ENCODE measurements at places on chromosomes 1 and 21. TPM values are rescaled to one million over a fixed set of nuclear protein-coding genes. Genes with fewer than 3 reads are reported as not detected.

Gene OPRD1
- 0.14 TPM for total RNA-seq

Gene TEX50
- total RNA-seq: not detected

Gene LYPD8
- total RNA-seq: 0.21 TPM

Gene MYOM3
- 5.8 TPM for total RNA-seq

Gene ADORA3
- total RNA-seq: not detected

Gene ASTN1
- total RNA-seq: not detected

Gene TARS2
- 20.6 TPM for total RNA-seq

Gene MAB21L3
- total RNA-seq: not detected

Gene KISS1
- not detected for total RNA-seq

Gene EPHA8
- total RNA-seq: 0.07 TPM

Gene PROK1
- not detected for total RNA-seq

Gene SLC22A15
- total RNA-seq: 0.72 TPM

Gene IFI44
- total RNA-seq: 0.25 TPM

Gene DNMT3L
- total RNA-seq: not detected

Gene LCE1B
- not detected for total RNA-seq

Gene RXFP4
- not detected for total RNA-seq

Gene SYNC
- total RNA-seq: 8.7 TPM

Gene MRPS6
- total RNA-seq: 46.6 TPM

Gene OPTC
- total RNA-seq: not detected

Gene KCNA2
- total RNA-seq: 0.06 TPM

Gene GBP6
- total RNA-seq: not detected

Gene SPRR5
- not detected for total RNA-seq

Gene ST6GALNAC3
- 0.75 TPM for total RNA-seq

Gene CD1D
- total RNA-seq: not detected

Gene ZYG11A
- 2.6 TPM for total RNA-seq

Gene FAM72B
- total RNA-seq: 9.0 TPM

Gene MCOLN3
- 3.6 TPM for total RNA-seq

Gene TRIM67
- 0.10 TPM for total RNA-seq

Gene PEAR1
- 9.7 TPM for total RNA-seq

Gene EPRS1
- total RNA-seq: 77.7 TPM

Gene CFAP126
- 0.20 TPM for total RNA-seq

Gene NPR1
- total RNA-seq: 1.2 TPM

Gene OR2L13
- total RNA-seq: not detected

Gene KLHL21
- 24.8 TPM for total RNA-seq

Gene TMEM50B
- total RNA-seq: 12.3 TPM

Gene EGLN1
- total RNA-seq: 48.1 TPM

Gene CD1E
- not detected for total RNA-seq

Gene GJA8
- total RNA-seq: not detected

Gene FAM177B
- total RNA-seq: not detected

Gene GREM2
- 0.22 TPM for total RNA-seq

Gene PPOX
- total RNA-seq: 10.7 TPM

All from A549 treated with RU486 at 1 μM for 4 hours (cell line).